ENCODE measurements at places on chromosomes 5 and 9. TPM values are rescaled to one million over a fixed set of nuclear protein-coding genes. Genes with fewer than 3 reads are reported as not detected.

GRCh38 chr9:33222031-33222430 lies 17.9 kb upstream of the SPINK4 start:
- H3K4me3 ChIP-seq: no peak overlapping the region
- H3K27ac ChIP-seq: no peak overlapping the region
- no peaks in the 10 kb centered on the region for H3K36me3 ChIP-seq
- no peaks in the 10 kb centered on the region for H3K27me3 ChIP-seq
- peaks cover 10% of the 10 kb centered on the region for H3K4me1 ChIP-seq

The BTNL3 gene
- not detected for total RNA-seq

DNA sequence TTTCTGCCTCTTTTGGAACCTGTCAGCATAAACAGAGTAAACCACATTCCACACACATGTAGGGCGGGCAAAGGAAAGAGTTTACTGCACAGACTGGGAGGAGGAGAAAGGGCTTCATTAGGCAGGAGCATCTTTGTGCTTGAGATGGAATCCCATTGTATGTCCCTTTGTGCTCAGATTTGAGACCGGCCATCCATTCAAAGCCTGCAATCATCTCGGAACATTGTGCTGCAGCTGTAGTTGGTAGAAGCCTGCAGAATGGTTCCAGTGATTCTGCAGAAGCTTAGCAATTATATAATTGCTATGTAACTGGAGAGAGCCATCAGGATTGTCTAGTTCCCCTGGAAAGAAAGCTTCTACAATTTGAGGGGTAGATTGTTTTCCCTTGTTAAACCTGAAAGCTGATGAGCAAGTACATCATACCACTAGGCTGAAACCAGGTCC lies 16.5 kb downstream of the ZNF462 start:
- no peak overlapping the region for H3K4me3 ChIP-seq
- DNase-seq: no peak
- H3K36me3 ChIP-seq: no peaks in the 10 kb centered on the region
- H3K27me3 ChIP-seq: no peaks in the 10 kb centered on the region

DNA sequence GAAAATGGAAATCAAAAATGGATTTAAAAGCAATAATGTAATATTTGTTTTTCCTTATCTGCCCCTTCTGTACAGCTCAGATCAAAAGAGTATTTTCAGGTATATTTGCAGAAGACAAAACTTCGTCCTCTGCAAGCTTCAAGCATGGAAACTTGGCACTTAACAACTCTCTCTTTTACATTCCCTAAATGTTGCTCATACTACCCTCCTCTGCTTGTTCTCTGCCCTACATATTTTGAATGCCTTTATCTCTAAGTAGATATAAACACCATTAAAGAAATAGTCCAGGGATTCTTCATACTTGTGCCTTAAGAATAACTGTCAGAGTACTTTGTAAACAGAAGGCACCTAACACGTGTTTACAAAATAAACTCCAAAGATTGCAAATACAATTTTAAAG lies 19.2 kb upstream of the SMC2 start:
- H3K27ac ChIP-seq: no peak overlapping the region
- H3K4me1 ChIP-seq: no peaks in the 10 kb centered on the region
- H3K36me3 ChIP-seq: no peaks in the 10 kb centered on the region

GRCh38 chr5:168415971-168416370 lies 70.3 kb upstream of the RARS1 start:
- no peak overlapping the region for H3K27ac ChIP-seq
- no peaks in the 10 kb centered on the region for H3K4me1 ChIP-seq
- peaks cover 6% of the 10 kb centered on the region for H3K27me3 ChIP-seq
- no peak overlapping the region for H3K4me3 ChIP-seq
- peaks cover 4% of the 10 kb centered on the region for H3K36me3 ChIP-seq

DNA sequence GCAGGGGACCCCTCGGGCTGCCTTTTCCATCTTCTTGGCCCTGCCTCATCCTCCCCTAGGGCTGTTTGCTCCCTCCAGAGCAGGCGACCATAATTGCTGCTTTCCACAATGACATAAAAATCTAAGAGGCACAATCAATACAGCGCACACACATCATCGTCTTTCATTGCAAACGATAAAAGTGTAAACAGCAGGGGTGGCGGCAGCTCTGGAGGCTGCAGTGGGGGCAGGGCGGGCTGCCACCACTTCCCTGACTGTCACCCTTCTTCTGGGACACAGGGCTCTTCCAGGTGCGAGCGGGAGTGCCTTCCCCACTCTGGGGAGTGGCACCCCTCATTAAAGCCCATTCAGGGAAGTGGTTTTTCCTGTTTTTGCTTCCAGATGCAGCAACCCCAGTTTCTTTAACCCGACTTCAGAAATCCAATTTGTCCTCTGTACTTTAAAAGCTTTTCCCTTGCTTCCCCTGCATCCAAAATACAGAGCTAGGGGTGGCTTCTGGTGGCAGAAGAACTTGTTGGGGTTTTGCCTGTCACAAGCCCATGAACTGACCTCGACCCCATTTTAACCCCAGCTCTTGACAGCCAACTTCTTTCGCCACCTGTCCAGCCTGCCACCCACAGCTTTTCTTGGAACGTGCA lies 45.7 kb downstream of the TSPAN17 start:
- peaks cover 54% of the 10 kb centered on the region for H3K27me3 ChIP-seq
- no peak for DNase-seq
- H3K27ac ChIP-seq: no peak overlapping the region
- H3K36me3 ChIP-seq: no peaks in the 10 kb centered on the region
- no peaks in the 10 kb centered on the region for H3K4me1 ChIP-seq

- H3K27me3 ChIP-seq: no peaks in the 10 kb centered on the region
- H3K27ac ChIP-seq: no peak overlapping the region
- H3K4me1 ChIP-seq: no peaks in the 10 kb centered on the region
- H3K4me3 ChIP-seq: no peak overlapping the region
These were observed 56.7 kb downstream of the ROPN1L start for GRCh38 chr5:10498350-10498749.

- H3K4me3 ChIP-seq: no peak overlapping the region
- H3K27me3 ChIP-seq: no peaks in the 10 kb centered on the region
- peak overlapping the region; percentile 19 for H3K27ac ChIP-seq
These were observed 4.0 kb downstream of the MAN2A1 start for GRCh38 chr5:109693535-109694400.

DNA sequence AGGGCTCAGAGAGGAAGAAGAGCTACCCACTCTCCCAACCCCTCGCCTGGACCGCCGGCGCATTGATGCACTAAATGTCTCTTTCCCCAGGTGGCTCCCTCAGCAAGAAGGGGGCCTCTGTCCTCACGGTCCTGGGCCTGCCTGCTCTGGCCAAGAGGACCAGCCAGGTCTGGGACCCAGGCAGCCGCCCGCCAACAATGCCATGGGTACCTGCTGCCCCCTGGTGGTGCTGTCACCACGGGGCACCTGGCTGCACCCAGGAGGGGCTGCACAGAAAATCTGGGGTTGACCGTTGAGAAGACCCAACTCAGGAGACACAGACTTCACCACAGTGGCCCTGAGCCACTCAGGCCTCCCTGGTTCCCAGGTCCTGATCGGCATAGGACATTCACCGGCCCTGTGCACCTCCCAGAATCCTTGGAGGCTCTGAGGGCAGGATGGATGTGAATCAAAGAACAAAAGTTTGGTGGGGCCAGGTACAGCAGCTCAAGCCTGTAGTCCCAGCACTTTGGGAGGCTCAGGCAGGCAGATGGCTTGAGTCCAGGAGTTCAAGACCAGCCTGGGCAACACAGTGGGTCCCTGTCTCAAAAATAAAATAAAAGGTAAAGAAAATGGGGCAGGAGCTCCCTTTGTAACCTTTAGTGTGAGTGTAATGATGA lies 2.4 kb upstream of the VAV2 start:
- peaks cover 12% of the 10 kb centered on the region for H3K27me3 ChIP-seq
- no peaks in the 10 kb centered on the region for H3K36me3 ChIP-seq
- H3K4me1 ChIP-seq: peaks cover 1% of the 10 kb centered on the region
- peak overlapping the region; percentile 43 for H3K4me3 ChIP-seq
- DNase-seq: peak; percentile 83

DNA sequence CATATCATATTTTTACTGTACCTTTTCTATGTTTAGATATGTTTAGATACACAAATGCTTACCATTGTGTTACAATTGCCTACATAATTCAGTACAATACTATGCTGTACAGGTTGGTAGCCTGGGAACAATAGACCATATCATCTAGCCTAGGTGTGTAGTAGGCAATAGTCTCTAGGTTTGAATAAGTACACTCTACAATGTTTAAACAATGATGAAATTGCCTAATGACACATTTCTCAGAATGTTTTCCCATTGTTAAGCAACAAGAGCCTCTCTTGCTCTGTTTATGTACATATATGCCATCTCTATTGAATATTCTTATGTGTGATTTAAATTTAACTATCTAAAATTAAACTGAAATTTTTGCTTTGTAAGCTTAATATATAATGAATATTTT lies 209.6 kb upstream of the ST8SIA4 start:
- H3K27me3 ChIP-seq: no peaks in the 10 kb centered on the region
- no peaks in the 10 kb centered on the region for H3K4me1 ChIP-seq
- no peak for DNase-seq
- no peaks in the 10 kb centered on the region for H3K36me3 ChIP-seq
- H3K4me3 ChIP-seq: no peak overlapping the region

GRCh38 chr5:151517122-151517920 lies 69.9 kb downstream of the SLC36A1 start:
- no peaks in the 10 kb centered on the region for H3K36me3 ChIP-seq
- H3K27me3 ChIP-seq: no peaks in the 10 kb centered on the region
- DNase-seq: no peak
- H3K4me1 ChIP-seq: no peaks in the 10 kb centered on the region
- no peak overlapping the region for H3K27ac ChIP-seq

GRCh38 chr5:66702426-66702825 lies 106.2 kb downstream of the MAST4 start:
- peaks cover 13% of the 10 kb centered on the region for H3K27me3 ChIP-seq
- peaks cover under 1% of the 10 kb centered on the region for H3K4me1 ChIP-seq
- H3K4me3 ChIP-seq: no peak overlapping the region
- H3K27ac ChIP-seq: no peak overlapping the region
- DNase-seq: no peak

The OR1J2 gene
- not detected for total RNA-seq

The PIP5KL1 gene
- total RNA-seq: 0.94 TPM

DNA sequence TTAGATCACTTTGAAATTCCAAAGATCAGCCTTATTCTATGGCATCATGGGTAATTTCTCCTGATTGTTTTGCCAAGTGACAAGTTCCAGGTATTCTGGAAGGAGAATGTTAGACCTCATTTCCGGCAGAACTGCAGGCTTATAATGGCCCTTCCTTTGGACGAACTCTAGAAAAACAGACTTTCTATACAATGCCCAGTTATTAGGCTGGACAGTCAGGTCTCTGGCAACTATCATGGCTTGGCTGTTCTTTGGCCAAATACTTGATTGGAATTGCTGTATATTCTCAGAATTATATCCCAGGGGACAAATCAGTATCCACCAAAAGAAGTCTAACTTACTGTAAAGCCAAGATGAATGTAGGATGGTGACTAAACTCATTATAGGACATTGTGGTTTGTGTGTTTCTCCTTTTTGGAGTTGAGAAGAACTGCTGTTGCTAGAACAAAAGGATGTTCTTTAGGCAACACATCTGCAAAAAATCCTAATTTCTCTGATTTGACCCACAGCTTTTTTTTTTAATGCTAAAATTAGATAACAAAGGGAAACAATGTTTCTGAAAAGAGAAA lies 69.0 kb downstream of the ADAMTSL1 start:
- no peak overlapping the region for H3K27ac ChIP-seq
- H3K36me3 ChIP-seq: no peaks in the 10 kb centered on the region
- H3K4me3 ChIP-seq: no peak overlapping the region
- H3K27me3 ChIP-seq: no peaks in the 10 kb centered on the region
- no peaks in the 10 kb centered on the region for H3K4me1 ChIP-seq

- H3K36me3 ChIP-seq: no peaks in the 10 kb centered on the region
- no peak overlapping the region for H3K4me3 ChIP-seq
- DNase-seq: no peak
- H3K4me1 ChIP-seq: no peaks in the 10 kb centered on the region
- H3K27ac ChIP-seq: no peak overlapping the region
- H3K27me3 ChIP-seq: no peaks in the 10 kb centered on the region
These were observed 574.5 kb upstream of the TLE4 start for GRCh38 chr9:78997296-78997695.

DNA sequence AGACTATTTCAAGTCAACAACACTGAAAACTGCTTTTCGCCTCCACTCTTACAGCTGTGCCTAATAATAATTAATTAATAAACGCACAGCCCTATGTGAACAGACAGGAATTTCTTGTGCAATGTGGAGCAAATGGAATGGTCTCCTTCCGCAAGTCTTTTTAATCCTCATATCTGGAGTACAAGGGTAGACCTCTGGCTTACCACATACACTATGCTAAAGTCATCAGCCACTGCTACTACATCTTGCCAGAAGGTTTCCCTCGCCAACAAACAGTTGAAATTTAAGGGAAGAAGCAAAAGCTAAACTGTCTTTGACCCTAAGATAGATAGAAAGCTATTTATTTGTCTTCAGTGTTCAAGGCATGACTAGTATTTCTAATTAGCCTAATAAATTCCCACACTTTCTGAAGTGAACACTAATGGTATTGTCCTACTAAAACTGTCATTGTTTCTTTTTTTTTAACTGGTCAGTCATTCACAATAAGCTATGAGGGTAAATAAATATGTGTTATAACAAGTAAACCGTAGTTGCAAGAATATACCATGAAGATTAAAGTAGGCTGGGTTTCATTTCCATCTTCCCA lies 63.9 kb downstream of the GOLPH3 start:
- H3K4me1 ChIP-seq: peaks cover 11% of the 10 kb centered on the region
- H3K27me3 ChIP-seq: no peaks in the 10 kb centered on the region
- no peak for DNase-seq
- H3K4me3 ChIP-seq: no peak overlapping the region

DNA sequence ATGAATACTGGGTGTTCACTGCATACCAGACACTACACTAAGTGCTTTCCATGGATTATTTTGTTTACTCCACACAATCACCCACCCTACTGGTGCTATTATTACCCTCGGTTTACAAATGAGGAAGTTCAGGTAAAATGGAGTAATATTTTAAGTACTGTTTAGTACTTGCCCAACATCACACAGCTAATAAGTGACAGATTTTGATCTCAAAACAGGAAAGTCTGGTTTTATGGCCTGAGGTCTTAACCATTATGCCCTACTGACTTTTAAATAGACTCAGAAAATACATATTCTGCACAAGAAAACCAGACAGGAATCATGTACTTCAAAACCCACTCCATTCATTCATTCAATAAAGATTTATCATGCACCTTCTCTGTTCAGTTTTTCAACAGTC lies 431.0 kb upstream of the TLE4 start:
- no peak overlapping the region for H3K27ac ChIP-seq
- no peaks in the 10 kb centered on the region for H3K36me3 ChIP-seq
- no peak for DNase-seq
- H3K27me3 ChIP-seq: no peaks in the 10 kb centered on the region

The TAF1L gene
- 0.05 TPM for total RNA-seq

The FCN2 gene
- total RNA-seq: not detected

DNA sequence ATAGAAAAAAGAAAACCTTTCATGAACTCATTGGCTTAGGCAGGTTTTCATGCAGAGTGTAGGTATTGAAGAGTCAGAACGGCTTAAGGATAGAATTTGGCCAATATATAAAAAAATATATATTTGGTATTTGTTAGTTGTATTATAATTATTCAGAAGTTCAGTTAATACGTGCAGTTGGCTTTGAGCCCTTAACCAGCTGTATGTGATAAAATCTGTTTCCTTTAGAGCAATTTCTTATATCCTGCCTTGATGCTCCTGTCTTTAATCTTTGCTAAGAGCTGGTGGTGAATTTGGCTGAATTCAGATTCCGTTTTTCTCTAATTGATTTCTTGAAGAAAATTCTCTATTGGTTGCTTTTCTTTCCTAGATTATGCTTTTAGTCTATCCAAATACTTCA lies 3.7 kb downstream of the ANXA1 start:
- peak overlapping the region; percentile 75 for H3K27ac ChIP-seq
- peaks cover 14% of the 10 kb centered on the region for H3K36me3 ChIP-seq
- H3K4me1 ChIP-seq: peaks cover 76% of the 10 kb centered on the region
- no peaks in the 10 kb centered on the region for H3K27me3 ChIP-seq

- no peak for DNase-seq
- no peak overlapping the region for H3K27ac ChIP-seq
- H3K4me3 ChIP-seq: no peak overlapping the region
- H3K36me3 ChIP-seq: no peaks in the 10 kb centered on the region
- H3K4me1 ChIP-seq: no peaks in the 10 kb centered on the region
These were observed 127.9 kb upstream of the TARS1 start for GRCh38 chr5:33312571-33313549.
